ENCODE measurements at places on chromosomes 5 and 9. TPM values are rescaled to one million over a fixed set of nuclear protein-coding genes. Genes with fewer than 3 reads are reported as not detected.

DNA sequence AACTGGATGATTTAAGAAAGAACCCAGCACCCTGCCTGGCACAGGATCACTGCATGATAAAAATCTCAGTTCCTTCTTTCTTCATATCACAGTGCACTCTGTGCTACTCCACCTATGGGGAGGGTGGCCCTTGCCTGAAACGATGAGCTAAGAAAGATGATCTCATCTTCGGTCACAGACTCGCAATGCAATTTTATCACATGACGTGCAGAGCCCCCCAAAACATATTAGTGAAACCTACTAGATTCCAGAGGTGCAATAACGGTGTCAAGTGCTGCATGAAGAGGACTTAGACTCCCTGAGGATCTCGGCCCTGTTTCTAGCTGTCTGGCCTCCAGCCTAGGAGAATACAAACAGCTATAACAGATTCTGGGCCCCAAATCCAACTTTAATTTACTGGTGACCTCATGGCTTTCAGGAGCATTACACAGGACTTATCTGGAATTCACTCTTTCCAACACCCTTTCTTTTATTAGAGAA lies 104.0 kb downstream of the EBF1 start:
- H3K4me3 ChIP-seq = no peak overlapping the region
- H3K27me3 ChIP-seq = no peaks in the 10 kb centered on the region
- H3K4me1 ChIP-seq = peaks cover 9% of the 10 kb centered on the region
- no peak for DNase-seq
- no peak overlapping the region for H3K27ac ChIP-seq

Gene ZBTB6
- total RNA-seq = 16.3 TPM

Gene MAST4
- total RNA-seq = 10.5 TPM

DNA sequence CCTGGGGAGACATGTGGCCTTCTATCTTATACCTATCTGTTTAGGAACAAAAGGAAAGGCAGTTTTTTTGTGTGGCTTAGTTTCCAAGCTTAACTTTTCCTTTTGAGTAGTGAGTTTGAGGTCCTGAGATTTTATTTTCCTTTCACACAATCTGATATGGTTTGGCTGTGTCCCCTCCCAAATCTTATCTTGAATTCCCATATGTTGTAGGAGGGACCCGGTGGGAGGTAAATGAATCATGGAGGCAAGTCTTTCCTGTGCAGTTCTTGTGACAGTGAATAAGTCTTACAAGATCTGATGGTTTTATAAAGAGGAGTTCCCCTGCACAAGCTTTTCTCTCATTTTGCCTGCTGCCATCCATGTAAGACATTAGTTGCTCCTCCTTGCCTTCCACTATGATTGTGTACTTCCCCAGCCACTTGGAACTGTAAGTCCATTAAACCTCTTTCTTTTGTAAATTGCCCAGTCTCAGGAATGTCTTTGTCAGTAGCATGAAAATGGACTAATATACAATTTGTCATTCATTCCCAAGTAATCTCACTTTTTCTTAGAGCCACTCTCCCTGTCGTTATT lies 4.7 kb upstream of the CLTB start:
- no peak overlapping the region for H3K4me3 ChIP-seq
- no peak overlapping the region for H3K27ac ChIP-seq
- H3K36me3 ChIP-seq = no peaks in the 10 kb centered on the region
- H3K4me1 ChIP-seq = peaks cover 2% of the 10 kb centered on the region
- no peak for DNase-seq

GRCh38 chr5:69432412-69433206 lies 17.7 kb downstream of the MARVELD2 start:
- no peak for DNase-seq
- H3K27ac ChIP-seq = no peak overlapping the region

DNA sequence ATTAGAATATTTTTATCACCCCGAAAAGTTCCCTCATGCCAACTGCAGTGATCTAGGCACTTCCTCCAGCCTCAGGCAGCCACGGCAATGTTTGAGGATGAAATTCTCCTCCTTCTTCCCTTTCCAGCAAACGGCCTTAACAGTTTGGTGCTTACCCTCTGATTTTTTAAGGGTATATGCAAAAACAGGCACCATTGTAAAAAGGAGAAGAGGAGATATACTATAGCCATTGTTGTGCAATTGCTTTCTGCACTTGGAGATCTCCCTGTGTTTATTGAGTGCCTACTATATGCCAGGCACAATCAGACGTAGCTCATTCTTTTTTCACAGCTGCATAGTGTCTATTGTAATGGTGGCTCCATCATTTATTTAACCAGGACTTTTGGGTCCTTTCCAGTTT lies 29.4 kb downstream of the GSN start:
- DNase-seq = no peak
- H3K27me3 ChIP-seq = no peaks in the 10 kb centered on the region
- no peak overlapping the region for H3K27ac ChIP-seq
- H3K4me1 ChIP-seq = peaks cover 11% of the 10 kb centered on the region
- H3K36me3 ChIP-seq = peaks cover 16% of the 10 kb centered on the region

Gene GABRG2
- total RNA-seq = under 0.01 TPM

GRCh38 chr9:35627575-35627974 lies 9.4 kb upstream of the CD72 start:
- H3K36me3 ChIP-seq = no peaks in the 10 kb centered on the region
- no peak overlapping the region for H3K4me3 ChIP-seq
- no peaks in the 10 kb centered on the region for H3K4me1 ChIP-seq
- no peaks in the 10 kb centered on the region for H3K27me3 ChIP-seq
- DNase-seq = no peak

GRCh38 chr5:20476016-20476415 lies 488.0 kb upstream of the CDH18 start:
- H3K4me3 ChIP-seq = no peak overlapping the region
- no peaks in the 10 kb centered on the region for H3K36me3 ChIP-seq
- H3K27me3 ChIP-seq = no peaks in the 10 kb centered on the region
- peak; percentile 53 for DNase-seq

Gene CDX1
- 0.33 TPM for total RNA-seq

DNA sequence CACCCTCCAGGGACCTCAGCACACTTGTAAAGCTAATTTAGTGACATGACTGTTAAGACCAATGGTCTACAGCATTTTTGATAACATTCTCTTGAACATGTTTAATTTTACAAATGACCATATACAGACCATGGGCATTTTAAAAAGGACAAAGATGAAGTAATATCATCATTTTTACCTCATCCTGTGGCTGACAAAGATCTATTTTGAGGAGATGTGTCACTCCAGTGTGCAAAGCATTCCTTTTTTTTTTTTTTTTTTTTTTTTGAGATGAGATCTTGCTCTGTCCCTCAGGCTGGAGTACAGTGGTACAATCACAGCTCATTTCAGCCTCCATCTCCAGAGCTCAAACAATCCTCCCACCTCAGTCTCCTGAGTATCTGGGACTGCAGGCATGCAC lies 118.2 kb upstream of the TBC1D2 start:
- no peaks in the 10 kb centered on the region for H3K27me3 ChIP-seq
- H3K36me3 ChIP-seq = no peaks in the 10 kb centered on the region
- no peak overlapping the region for H3K4me3 ChIP-seq
- H3K4me1 ChIP-seq = peaks cover 13% of the 10 kb centered on the region

DNA sequence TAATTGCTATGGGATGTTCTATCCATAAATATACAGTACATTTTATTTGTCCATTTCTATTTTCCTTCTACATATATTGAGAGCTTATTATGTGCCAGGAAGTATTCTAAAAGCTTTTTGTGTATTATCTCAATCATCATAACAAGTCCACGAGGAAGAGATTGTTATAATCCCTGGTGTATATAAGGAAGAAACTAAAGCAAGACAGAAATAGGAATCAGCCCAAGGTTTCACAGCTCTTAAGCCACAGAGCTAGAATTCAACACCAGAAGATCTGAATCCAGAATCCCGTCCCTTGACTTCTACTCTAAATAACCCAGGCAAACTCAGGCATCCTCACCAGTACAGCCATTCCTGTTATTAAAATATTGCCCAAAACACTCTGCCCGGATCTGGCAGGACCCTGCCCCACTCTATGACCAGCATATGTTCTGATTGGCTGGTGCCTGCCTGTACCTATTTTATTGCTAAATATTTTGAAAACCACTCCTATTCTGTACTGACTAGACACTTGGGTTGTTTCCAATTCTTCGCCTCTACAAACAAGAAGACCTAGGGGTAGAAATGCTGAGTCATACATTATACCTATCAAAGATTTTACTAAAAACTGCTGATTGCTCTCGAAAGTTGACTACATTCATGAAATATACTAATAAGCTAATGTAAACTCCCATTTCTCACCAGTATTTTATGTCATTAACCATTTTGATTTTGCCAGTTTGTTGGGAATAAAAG lies 297.4 kb downstream of the ENC1 start:
- no peak overlapping the region for H3K4me3 ChIP-seq
- H3K27me3 ChIP-seq = no peaks in the 10 kb centered on the region
- H3K4me1 ChIP-seq = no peaks in the 10 kb centered on the region
- H3K36me3 ChIP-seq = no peaks in the 10 kb centered on the region
- peak; percentile 59 for DNase-seq

- no peaks in the 10 kb centered on the region for H3K36me3 ChIP-seq
- H3K27me3 ChIP-seq = no peaks in the 10 kb centered on the region
- no peak overlapping the region for H3K4me3 ChIP-seq
- DNase-seq = peak; percentile 83
- H3K4me1 ChIP-seq = no peaks in the 10 kb centered on the region
Observed at GRCh38 chr5:59097116-59097515, 514.2 kb downstream of the RAB3C start.

Gene ITGA2
- total RNA-seq = 50.1 TPM

DNA sequence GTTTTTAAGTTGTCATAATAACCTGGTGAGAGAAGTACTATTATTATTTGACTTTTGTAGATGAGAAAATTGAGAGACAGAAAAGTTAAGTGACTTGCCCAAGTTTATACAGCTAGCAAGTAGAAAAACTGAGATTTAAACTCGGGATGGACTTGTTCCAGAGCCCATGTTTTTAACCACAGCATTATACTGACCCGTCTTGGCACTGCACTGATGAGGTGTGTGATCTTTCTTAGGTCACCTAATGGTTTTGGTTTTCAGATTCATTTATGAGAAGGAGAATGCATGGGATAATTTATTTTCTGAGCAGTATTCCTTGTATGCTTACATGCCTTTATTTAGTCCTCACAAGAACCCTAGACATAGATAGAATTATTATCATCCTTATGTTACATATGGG lies 201.8 kb upstream of the CDKN2B start:
- peaks cover 13% of the 10 kb centered on the region for H3K4me1 ChIP-seq
- DNase-seq = no peak
- no peaks in the 10 kb centered on the region for H3K27me3 ChIP-seq
- no peaks in the 10 kb centered on the region for H3K36me3 ChIP-seq
- no peak overlapping the region for H3K4me3 ChIP-seq

Gene CTNNAL1
- total RNA-seq = 68.4 TPM

DNA sequence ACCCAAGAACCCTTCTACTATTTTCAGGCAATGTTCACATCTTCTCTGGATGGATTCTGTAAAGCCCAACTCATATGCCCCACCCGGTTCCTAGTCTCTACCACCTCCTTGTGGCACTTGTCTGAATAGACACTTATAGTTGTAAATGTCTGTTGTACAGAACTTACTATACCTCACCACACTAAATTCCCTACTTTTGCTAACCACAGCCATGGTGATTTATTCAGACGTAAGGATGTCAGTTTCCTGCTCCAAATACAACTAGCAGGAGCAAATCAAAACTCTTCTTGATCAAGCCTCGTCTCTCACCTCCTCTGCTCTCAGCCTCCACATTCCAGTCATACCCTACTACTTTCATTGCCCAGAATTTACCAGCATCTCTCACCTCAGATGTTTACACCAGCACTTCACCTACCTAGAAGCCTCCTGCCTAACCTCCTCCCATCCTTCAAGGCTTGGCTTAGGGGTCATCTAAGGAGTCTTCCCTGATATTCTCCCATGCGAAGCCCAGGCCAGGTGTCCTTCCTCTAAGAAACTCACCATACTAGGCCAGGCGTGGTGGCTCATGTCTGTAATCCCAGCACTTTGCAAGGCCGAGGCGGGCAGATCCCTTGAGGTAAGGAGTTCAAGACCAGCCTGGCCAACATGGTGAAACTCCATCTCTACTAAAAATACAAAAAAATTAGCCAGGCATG lies 75.5 kb downstream of the MAPKAP1 start:
- DNase-seq = peak; percentile 77
- no peaks in the 10 kb centered on the region for H3K27me3 ChIP-seq
- H3K36me3 ChIP-seq = no peaks in the 10 kb centered on the region
- no peak overlapping the region for H3K27ac ChIP-seq
- no peak overlapping the region for H3K4me3 ChIP-seq

DNA sequence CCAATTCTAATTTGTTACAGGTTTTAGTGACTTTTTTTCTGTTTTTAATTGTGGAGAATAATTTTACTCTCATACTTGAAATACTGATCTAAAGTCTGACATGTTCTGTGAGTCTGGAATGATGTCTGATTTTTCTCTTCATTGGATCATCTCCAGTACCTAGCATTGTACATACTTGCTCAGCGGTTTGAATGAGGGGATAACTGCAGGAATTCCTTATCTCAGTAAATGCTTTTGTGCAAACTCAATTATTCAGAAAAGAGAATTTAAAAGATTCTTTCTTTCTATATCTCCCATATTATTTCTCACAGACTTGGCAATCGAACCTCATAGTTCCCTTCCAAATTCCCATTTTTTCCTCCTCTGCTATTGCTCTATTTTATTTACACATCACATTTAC lies 397.9 kb upstream of the SGCD start:
- H3K36me3 ChIP-seq = no peaks in the 10 kb centered on the region
- no peak overlapping the region for H3K4me3 ChIP-seq
- H3K27ac ChIP-seq = no peak overlapping the region
- no peaks in the 10 kb centered on the region for H3K27me3 ChIP-seq
- peak; percentile 70 for DNase-seq

Gene SH2D3C
- not detected for total RNA-seq

Gene ISL1
- total RNA-seq = not detected

DNA sequence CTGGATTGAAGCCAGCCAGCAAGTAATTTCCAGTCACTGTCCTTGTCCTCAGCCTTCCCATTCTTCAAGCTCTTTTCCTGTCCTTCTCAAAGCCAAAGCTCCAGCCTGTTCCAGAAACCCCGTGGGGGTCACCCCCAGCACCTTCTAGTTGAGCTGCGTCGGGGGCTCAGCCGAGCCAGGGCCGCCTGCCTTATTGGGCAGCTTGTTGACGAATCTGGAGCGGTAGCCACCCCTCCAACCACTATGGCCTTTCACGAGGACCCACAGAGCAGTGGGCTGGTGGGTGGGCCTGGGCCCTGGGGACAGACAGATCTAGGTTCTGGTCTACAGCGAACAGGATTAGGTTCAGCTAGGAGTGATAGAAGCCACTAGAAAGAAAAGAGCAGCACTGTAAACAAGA lies 47.3 kb downstream of the TSPAN17 start:
- DNase-seq = no peak
- no peaks in the 10 kb centered on the region for H3K4me1 ChIP-seq
- no peak overlapping the region for H3K27ac ChIP-seq
- peaks cover 50% of the 10 kb centered on the region for H3K27me3 ChIP-seq
- H3K36me3 ChIP-seq = no peaks in the 10 kb centered on the region

GRCh38 chr9:96199006-96199405 lies 103.0 kb downstream of the HSD17B3 start:
- H3K4me3 ChIP-seq = no peak overlapping the region
- H3K4me1 ChIP-seq = no peaks in the 10 kb centered on the region
- H3K27ac ChIP-seq = no peak overlapping the region
- H3K27me3 ChIP-seq = no peaks in the 10 kb centered on the region

DNA sequence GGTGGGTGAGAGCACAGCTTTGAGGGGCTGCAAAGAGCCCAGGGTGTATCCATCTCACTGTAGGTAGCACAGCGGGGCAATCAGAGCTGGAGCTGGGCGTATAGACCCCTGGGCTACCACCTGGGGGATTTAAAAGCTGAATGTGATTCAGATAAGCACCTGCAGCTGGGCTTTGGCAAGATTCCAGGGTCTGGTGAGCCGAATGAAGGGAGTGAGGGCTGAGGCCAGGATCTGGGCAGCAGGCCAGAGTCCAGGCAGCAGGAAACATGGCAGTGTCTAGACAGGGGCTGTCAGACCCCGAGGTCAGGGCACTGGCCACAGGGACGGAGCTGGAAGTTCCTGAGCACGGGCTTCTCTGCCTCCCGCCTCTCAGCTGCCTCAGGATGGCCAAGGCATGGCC lies 8.7 kb downstream of the ASS1 start:
- peak; percentile 34 for DNase-seq
- no peak overlapping the region for H3K27ac ChIP-seq
- H3K4me3 ChIP-seq = no peak overlapping the region

All from fibroblast of lung (primary cell).